Activated naive CD4-positive, alpha-beta T cell treated with anti-CD3 and anti-CD28 coated beads, Interleukin-2, amount 50 U/mL, for 72 hours (primary cell): ENCODE measurements at places on chromosomes 6 and 20. TPM values are rescaled to one million over a fixed set of nuclear protein-coding genes. Genes with fewer than 3 reads are reported as not detected.

- DNase-seq: no peak
Measured at GRCh38 chr6:90098001-90098531, 198.6 kb downstream of the BACH2 start.

- no peak for DNase-seq
Measured at GRCh38 chr20:63366390-63367365, 5.5 kb upstream of the CHRNA4 start.

- DNase-seq: no peak
Measured at GRCh38 chr6:110720066-110720465, 95.2 kb downstream of the CDK19 start.

DNA sequence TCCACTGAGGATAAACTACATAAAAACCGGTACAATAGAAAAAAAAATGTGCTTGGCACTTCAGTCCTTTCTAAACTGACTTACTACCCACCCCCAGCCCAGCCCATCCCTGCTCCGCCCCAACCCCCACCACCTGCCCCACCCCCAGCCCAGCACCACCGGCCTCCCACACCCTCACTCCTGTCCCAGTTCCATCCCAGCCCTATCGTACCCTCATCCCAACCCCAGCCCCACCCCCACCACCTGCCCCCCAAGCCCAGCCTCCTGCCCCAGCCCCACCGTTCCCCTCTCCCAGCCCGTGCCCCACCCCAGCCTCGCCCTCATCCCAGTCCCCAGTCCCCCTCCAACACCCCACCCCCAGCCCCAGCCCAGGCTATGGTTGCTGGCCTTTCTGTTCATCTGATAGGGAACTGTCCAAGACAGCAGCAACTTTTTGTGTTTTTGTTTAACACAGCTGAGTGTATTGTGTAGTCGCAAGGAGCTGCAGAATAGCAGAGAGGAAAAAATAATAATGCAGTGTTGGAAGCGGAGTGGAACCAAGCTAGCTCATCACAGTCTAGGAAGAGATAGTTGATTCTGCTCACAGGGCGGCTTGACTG lies 61.9 kb downstream of the SASH1 start:
- DNase-seq: no peak

DNA sequence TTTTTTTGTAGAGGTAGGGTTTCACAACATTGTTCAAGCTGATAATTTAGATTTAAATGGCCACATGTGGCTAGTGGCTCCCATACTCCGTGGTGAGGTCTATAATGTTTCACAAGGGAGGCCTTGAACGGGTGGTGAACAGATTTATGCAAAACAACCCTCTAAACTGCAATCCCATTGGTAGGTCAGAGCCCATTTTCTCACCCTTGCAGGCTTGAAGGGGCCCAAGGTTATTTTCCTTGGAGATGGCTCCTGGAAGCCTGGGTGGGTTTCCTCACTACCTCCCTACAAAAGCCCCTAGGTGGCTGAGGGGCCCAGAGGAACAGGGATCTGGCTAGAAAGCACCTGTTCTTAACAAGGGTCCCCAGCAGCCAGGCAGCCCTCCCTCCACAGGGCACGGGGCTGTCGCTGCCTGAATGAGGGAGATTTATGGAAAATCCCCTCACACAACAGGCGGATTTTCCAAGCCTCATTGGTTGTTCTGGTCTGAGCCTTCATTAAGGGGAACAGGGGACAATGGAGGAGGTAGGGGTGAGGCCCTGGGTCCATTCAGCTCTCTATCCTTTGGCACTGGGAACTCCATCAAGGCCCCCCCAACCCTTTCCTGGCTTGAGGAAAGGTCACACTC lies 64.6 kb downstream of the VEGFA start:
- DNase-seq: no peak

DNA sequence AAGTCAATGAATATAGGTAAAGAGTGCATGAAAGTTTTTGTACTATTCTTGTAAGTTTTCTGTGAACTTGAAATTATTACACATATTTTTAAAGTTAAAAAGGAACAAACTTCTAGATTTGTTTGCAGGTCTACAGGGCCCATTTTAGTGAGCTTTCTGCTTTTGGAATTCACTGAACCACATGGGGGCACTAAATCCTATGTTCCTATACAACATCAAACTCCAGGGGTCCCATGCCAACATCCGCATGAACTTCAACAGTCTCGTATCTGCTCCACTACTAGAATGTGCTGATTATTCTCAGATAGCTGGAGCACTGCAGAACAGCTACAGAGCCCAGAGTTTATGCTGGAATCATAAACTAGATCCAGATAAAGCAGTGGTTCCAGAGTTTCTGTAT lies 347.9 kb upstream of the SPTLC3 start:
- DNase-seq: no peak

DNA sequence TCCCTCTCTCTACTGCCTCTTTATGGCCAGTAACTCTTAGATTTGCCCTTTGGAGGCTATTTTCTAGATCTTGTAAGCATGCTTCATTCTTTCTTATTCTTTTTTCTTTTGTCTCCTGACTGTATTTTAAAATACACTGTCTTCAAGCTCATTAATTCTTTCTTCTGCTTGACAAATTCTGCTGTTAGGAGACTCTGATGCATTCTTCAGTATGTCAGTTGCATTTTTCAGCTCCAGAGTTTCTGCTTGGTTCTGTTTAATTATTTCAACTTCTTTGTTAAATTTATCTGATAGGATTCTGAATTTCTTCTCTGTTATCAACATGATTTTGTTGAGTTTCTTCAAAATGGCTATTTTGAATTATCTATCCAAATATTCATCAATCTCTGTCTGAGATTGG lies 25.0 kb upstream of the SDCBP2 start:
- DNase-seq: no peak

GRCh38 chr6:19839788-19840187 lies 2.6 kb downstream of the ID4 start:
- no peak for DNase-seq

DNA sequence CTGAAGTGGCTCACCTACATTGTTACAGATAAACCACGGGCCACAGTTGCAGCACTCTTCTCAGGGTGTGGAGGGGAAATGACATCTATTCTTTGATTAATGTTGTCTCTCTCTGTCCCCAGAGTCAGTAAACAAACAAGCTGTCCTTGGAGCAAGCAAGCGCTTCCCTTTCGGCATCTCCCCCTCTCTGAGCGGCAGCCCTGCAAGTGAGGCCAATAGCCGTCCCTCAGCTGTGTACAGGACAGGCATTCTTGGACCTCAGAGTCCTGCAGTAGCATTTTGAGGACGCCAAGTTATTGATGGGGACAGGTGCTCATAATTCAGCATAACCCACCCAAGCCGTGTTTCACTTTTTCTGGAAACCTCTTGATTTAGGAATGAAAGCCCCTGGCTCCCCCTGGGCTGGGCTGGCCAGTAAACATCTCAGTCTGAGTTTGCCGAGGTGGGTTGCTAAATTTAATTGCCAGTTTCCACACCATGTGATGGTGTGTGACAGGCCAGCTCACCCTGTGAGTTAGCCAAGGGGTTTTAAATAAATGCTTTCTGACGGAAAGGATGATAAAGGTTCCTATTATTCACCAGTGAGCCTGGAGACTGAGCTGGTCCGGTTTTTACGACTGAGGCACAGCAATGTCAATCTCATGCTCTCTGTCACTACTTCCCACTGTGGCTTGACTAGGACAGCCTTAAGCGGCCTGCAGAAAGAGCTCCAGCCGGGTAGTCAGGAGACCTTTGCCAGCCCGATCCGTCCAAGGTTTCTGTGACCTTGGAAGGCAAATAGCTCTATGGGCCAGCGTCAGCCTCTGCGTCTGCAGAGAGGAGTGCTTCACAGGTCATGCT lies 214.8 kb upstream of the RREB1 start:
- DNase-seq: no peak

DNA sequence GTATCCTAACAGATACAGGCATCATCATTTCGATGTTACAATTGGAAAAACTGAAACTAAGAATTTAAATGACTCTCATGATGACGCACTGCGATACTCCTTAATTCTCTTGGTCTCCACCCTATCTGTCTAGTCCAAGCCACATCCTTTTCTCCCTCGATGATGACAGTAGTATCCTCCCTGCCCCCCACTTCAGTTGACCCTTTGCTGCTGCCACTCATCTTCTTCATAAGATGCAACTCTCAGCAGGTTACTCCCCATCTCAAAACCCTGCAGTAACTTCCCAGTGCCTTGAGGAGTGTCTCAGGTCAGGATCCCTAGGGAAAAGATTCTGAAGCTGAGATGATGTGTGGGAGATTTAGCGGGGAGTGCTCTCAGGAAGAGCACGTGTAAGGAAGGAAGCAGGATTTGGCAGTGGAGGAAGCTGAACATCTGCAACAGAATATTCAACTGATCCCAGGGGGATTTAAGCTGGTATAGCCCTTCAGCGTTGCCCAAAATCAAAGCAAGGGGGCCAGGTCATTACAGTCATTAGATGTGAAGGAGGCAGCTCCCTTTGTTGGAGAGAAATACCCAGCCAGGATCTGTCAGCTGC lies 16.1 kb downstream of the JPH2 start:
- DNase-seq: no peak

DNA sequence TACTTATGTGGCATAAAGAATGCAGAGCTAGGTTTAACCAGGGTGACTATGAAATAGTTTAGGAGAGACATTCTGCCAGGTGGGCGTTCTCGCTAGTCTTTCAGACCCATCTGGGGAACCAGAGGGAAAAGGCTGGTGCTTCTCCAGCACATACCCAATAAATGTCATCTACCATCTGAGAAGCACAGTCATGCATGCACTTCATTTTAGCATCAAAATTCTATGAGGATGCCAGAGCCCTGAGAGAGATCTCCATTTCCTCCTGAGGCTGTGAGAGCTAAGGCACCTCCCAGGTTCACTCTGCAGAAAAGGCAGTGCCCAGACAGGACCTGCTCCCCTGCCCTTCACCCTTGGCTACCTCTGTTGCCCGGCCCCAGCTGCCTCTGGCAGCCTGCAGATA lies 231.7 kb upstream of the PRND start:
- no peak for DNase-seq

- DNase-seq: no peak
Measured at GRCh38 chr20:15288106-15288505, 950.7 kb upstream of the FLRT3 start.

DNA sequence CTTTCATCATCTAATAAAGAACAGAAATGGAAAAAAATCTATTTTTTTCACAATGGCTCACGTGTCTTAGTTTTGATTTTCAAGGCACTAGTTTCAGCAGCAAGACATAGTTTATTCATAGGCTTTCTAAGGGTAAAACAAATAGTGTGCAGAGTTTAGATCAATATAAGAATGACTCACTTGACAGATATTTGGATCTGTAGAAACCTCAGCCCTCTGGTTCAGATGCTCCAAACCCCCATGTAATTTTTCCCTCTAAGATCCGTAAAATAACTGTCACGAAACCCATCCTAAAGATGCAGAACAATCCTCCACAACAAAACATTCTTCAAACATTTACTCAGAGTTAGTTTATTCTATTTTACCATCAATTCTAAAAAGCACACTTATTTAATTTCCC lies 43.4 kb downstream of the IYD start:
- DNase-seq: no peak

DNA sequence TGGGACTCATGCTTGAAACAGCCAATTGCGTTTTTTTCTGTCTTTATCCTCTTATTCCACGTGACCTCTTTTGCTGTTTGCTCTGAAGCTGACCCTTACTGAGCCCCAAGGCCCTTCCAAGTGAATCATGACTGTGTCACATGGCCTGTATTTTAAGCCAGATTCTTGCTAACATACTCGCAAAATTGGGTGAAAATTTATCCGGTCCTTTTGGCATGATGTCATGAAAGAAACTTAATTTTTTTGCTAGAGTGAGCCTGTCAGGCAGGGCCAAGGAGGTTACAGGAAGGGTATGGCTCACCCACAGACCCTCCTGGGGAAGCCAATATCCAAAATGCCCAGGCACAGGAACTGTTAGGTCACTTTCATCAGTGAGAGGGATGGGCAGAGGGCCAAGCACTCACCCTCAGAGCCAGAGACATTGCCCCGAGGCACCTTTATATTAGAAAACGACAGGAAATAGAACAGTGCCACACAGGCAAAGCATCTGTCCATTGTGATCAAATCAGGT lies 296.7 kb downstream of the CDH26 start:
- DNase-seq: no peak

GRCh38 chr6:119728935-119729334 lies 379.4 kb upstream of the MAN1A1 start:
- no peak for DNase-seq

- DNase-seq: no peak
Measured at GRCh38 chr20:272718-273117, 15.2 kb downstream of the DEFB132 start.

DNA sequence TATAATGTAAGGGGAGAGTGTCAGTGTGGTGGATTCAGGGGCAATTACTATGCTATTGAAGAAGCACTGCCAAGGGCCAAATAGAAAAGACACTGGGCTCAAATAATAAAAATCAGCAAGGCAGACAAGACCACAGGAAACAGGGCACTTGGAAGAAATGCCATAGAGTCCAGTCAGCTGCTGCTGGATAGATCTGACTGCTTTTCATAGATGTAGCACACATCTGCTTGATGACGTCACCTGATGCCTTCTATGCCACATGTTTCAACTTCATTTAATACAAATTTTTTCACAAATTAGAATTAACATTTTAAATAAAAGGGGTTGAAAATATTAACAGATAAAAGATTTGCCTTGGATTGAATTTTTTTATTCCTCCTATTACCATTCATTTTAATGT lies 23.9 kb upstream of the AHI1 start:
- no peak for DNase-seq

DNA sequence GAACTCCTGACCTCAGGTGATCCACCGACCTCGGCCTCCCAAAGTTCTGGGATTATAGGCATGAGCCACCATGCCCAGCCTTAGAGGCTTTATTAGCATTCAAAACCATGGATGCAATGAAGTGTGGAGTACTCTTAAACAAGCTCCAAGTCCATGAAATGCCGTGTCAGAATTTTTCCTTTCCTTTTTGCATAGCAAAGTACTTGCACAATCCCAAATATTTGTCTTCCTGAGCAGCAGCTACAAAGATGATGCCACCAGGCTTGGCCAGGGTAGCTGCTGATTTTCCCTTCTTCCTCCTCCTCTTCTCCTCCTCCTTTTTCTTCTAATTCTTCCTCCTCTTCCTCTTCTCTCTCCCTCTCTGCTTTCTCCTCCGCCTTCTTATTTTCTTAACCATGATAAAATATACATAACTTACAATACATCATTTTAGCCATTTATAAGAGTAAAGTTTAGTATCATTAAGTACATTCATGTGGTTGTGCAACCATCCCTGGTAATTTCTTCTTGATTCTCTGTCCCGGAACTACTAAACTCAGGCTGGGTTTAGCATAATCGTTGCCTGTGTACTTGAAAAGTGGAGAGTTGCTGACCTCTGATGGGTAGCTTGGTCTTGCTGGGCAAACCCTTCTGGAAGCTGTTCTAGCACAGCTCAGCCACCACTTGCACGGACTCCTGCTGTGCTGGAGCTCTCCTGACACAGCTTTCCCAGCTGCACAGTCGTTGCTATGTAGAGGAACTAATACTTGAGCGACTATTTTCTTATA lies 20.3 kb downstream of the MUCL3 start:
- no peak for DNase-seq

C6orf141 gene
- 0.35 TPM for total RNA-seq

MROH8 gene
- total RNA-seq: 3.3 TPM

MATN4 gene
- 0.11 TPM for total RNA-seq

SCUBE3 gene
- total RNA-seq: 0.04 TPM

RCAN2 gene
- 0.74 TPM for total RNA-seq

OPN5 gene
- total RNA-seq: not detected

GRM1 gene
- not detected for total RNA-seq
